PC-3 (cell line): ENCODE measurements at places on chromosomes 1 and 21.

- peak; percentile 35 for DNase-seq
Measured at GRCh38 chr1:173430677-173431303, 46.3 kb upstream of the PRDX6 start.

DNA sequence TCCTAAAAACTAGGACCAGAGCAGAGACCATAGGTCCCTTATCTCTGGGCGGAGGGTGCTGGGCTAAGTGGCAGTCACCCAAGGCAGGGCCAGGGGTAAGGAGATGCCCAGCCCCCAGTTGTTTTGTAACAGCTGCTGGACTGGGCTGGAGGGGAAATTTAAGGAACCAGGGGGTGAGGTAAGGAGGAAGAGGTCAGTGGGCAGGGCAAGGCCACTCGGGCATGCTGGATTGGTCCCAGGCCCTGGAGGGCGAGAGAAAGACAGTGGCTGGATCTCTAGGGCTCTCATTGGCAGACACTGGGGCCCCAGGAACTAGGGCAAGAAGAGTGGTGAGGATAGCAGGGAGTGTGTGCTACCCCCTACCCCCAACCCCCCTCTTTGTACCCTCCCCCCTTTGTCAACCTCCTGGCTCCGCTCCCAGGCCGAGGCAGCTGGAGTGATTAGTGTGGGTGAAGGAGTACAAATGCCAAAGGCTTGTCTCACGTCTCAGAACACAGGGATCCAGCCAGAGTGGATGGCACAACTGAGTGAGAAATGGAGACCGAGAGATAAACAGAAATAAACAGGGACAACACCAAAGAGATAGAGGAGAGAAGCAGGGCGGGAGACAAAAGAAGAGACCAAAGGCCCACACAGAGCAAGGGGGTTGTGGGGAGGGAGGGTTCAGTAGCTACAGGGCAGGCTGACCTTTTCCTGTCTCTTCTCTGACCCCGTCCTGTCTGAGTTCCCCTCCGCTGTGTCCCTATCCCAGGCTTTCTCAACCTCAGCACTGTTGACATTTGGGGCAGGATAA is 20.5 kb upstream of the THRAP3 start:
- DNase-seq = no peak

DNA sequence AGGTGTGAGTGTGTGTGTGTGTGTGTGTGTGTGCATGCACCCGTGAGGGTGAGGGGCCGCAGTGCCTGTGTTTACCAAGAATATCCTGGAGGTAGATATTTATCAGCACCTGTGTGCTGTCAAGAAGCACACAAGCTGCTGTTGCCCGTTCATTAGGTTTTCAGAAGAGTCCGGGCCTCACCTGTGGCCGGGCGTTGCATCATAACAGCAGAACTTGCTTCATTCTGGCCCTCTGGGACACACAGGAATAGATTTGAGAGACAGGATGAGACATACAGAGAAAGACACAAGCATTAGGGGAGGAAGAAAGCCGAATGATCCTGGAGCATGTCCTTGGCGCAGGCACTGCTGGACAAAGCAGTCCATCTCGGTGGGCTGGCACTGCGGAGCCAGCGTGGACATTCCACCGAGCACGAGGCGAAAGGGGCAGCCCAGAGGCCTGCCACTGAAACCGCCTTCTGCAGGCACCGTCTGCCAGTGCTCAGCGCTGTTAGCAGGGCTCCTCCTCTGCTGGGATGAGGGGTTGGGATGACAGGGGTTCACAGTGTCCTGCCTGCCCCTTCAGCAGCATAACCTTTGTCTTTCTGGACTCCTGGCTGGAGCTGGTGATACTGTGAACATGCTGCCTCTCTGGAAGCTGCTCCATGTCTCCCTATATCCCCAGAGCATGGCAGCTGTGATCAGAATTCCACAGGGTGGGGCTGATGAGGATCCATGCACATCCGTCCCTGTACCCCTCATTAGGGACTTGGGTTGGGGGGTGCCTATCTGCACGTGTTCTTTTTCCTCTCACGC is 81.1 kb downstream of the PEX14 start:
- no peak for DNase-seq

DNA sequence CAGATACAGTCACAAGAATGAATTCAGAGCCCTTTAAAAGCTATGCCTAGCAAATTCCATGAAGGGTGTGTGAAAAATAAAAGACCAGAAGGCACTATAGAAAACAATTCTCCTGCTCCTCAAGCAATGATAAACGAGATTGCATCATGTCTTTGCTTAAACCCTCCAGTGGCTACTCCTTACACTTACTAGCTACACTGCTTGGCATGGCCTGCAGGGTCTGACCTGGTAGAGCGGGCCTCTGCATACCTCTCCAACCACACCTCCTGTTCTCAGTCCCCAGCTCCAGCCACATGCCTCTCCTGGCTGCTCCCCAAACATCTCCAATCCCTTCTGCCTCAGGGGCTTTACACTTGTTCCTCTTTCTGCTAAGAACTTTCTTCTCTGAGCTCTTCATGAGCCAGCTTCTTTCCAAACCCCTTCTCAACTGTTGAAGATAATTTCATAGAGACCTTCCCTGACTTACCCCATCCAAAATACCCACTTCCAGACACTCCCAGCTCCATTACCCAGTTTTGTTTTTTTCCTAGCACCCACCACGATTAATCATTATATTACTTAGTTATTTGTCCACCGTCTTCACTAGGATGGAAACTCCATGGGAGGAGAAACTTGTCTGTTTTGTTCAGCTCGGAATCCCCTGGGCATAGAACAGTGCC is 11.2 kb upstream of the CREG1 start:
- peak; percentile 47 for DNase-seq

DNA sequence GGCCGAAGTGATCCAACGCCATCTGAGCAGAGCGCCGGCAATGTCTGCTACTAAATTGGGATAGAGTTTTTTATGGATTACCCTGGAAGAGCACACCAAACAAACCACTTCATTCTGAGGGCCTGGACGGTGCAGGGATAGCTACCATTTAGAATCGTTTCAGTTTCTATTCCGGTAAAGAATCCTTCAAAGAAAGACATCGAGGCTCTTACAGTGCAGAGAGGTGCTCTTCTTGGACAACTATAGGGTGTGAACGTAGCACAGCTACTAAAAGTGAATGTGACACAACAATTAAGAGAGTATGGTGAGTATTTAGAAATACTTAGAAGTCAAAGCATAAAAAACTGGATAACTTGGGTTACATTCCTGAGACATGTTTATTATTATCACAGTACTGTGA is 16.1 kb downstream of the HIVEP3 start:
- no peak for DNase-seq

DNA sequence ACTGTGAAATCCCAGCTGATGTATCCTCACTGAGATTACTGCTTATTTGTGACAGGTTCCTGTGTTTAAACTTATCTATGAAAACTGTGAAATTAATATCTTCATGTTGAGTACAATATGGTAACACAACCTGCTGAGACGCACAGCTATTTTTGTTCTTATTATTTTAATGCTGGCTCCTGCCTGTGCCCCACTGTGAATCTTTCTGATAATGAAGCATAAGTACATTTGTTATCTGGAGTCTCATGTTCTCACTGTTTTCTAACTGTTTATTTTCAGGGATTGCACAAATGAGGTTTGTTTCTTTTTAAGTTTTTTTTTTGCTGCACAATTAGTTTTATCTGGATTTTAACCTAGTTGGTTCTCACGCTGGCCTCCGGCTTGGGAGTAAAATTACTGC is 39.9 kb upstream of the IFNAR2 start:
- DNase-seq = no peak

DNA sequence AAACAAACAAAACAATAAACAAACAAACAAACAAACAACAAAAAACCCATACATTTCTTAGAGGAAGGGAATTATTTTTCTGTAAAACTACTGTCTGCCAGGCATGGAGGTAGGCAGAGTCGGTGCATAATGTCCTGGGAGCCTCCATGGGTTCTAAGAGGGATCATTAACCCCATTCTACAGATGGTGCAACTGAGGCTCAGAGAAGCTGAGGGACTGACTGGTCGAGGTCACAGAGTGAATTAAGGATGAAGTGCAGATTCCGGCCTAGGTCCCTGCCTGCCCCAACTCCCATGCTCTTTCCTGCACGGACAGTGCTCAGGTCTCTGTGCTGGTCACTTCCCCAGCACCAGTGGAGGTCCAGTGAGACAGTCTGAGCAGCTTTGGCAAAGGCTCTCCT is 15.8 kb upstream of the WNT4 start:
- DNase-seq = no peak

- DNase-seq = no peak
Measured at GRCh38 chr1:94283462-94283861, 46.1 kb upstream of the ARHGAP29 start.

DNA sequence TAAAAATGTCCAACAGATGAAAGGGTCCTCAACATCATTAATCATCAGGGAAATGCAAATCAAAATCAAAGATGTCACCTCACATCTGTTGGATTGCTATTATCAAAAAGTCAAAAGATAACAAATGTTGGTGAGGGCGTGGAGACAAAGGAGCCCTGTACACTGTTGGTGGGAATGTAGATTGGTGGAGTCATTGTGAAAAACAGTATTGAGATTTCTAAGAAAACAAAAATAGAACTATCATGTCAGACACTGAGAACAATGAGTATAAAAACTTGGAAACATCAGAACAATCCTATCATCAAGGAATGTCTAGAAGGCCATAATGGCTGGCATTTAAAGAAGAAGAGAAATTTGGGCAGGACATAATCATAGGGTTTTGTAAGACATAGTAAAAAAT is 209.2 kb upstream of the PTGFR start:
- DNase-seq = no peak

GRCh38 chr1:1273512-1274298 is at the start of gene UBE2J2:
Gene UBE2J2 (minus strand): TSS chr1:1273854. CDS start chr1:1267992, 5,862 bp downstream.
- peak; percentile 91 for DNase-seq

- no peak for DNase-seq
Measured at GRCh38 chr1:64755361-64755760, 10.5 kb downstream of the RAVER2 start.

GRCh38 chr1:185017338-185017737 is 28.0 kb upstream of the RNF2 start:
- peak; percentile 83 for DNase-seq

DNA sequence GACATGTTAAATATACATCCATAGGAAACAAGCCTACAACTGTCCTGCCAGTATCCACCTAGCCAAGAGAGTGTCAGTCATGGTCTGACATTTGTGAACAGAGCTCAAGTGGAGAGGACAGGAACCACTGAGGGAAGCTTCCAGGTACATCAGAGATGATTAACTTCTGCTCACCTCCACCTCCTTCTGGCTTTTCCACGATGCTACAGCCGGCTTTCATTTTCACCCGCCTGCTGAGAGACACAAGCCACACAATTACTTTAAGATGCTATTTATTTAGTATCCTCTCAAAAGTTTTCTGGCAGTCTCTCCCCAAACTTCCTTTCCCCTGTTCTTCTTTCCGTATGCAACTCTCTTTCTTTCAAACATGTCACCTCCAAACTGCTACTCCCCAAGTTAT is 2.1 kb downstream of the ETV3 start:
- DNase-seq = no peak

DNA sequence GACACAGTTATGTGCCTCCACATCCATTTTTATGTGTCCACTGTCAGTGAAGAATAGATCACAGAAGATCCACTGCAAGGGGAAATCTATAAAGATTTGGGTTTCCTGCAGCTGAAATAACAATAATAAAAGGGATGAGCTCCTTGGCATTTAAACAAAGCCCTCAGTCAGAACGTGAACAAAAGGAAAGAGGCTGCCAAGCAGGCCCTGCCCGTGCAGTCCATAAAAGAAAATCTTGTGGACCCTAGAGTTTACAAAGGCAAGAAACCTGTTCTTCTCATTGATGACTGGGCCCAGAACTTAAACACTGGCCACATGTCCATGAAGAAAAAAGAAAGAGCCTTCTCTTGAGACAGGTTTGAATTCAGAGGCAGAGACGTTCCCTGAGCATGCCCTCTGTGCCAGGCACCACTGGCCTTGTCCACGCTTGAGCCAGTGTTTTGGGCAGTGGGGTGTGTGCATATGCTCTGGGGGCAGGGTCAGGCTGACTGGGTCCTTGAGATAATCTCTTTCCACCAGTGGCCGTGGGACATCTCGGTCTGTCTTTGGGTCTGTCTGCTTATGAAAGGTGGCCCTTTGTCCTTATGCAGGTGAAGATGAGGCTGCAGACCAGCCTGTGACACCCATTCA is 142.7 kb downstream of the HIVEP3 start:
- DNase-seq = no peak

GRCh38 chr1:204885790-204886189 is 15.1 kb downstream of the NFASC start:
- no peak for DNase-seq

DNA sequence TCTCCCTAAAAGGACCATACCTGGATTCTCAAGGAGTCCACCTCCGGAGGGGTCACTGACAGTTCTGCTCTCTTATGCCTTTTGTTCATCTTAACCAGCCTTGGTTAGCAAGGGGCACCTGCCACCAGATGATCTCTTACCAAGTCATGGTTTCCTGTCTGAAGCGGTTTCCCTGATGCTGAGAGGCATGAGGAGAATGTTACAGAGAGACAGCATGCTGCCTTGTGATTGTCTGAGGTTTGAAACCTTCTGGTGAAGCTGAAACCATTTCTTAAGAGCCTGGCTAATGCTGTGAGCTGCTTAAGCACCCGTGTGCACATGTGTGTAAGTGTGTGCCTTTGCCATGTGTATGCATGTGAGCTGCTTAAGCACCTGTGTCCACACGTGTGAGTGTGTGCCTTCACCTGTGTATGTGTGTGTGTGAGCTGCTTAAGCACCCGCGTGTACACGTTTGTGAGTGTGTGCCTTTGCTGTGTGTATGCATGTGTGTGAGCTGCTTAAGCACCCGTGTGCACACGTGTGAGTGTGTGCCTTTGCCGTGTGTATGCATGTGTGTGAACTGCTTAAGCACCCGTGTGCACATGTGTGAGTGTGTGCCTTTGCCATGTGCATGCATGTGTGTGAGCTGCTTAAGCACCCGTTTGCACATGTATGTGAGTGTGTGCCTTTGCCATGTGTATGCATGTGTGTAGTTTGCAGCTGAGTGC is 136.4 kb upstream of the COL6A1 start:
- DNase-seq = no peak

DNA sequence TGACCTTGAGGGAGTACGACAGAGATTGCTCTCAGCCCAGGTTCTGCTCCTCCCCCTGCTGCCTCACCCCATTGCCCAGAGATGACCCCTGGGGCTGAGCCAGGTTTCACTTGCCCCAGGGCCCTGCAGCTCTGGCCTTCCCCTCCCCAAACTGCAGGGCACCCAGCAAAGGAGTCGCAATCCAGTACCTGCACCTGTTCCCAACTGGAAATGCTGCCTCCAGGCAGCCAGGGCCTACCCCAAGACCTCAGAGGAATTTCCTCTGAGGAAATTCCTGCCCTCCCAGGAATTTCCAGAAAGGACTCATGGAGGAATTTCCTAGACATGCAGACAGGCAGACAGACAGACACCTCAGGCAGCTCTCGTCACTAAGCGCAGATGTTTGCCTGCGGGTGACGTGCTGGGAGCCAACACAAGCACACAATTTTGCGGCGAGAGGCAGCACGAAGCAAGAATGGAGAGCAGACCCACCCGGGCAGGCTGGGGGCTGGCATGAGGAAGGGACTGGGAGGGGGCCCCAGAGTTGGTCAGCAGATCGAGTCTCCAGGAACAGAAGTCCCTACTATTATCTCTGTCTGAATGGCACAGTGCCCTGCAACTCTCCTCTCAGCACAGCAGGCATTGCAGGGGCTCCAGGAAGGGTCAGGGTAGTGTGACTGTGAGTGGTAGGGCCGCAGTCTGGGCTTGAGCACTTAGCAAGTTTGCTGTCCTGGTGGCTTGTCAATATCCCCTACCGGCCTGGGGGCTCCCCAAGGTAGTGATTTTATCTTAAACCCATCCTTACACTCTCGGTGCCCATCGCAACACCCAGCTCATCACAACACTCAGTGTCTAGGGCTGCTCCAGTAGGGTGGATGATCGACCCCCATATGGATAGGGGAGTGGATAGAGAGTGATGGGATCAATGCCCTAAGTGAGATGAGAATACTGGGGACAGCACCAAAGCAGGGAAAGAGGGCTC is 2.9 kb upstream of the EFNA1 start:
- peak; percentile 34 for DNase-seq
